K562 (cell line): ENCODE measurements at places on chromosomes 16 and 17. TPM values are rescaled to one million over a fixed set of nuclear protein-coding genes. Genes with fewer than 3 reads are reported as not detected.
A peak's percentile ranks its signal among the peaks of the same experiment; 100 is the strongest.

DNA sequence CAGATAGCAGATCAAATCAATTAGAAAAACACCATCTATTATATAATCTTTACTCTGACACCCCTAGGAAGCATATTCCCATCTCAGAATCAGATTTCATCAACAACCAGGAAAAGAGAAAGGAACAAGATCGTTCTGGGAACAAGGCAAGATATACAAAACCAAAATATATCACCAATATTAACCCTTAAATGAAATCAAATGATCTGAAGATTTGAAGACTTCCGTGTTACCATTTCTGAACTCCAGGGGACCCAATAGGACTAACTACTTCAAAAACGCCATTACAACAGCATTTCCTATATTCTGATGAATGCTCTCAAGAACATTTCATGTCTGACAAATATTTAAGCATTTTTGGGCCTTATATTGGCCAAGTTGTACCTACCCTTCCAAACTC is 624.2 kb upstream of the ZFHX3 start:
- H3K36me3 ChIP-seq = no peaks in the 10 kb centered on the region
- no peaks in the 10 kb centered on the region for H3K4me1 ChIP-seq
- H3K27ac ChIP-seq = no peak overlapping the region
- no peak overlapping the region for H3K4me3 ChIP-seq
- DNase-seq = no peak

- no peak overlapping the region for H3K27ac ChIP-seq
- DNase-seq = peak; percentile 21
- H3K4me1 ChIP-seq = no peaks in the 10 kb centered on the region
- no peak overlapping the region for H3K4me3 ChIP-seq
- no peaks in the 10 kb centered on the region for H3K36me3 ChIP-seq
These were observed 297.5 kb downstream of the CA10 start for GRCh38 chr17:51860954-51861561.

- H3K27ac ChIP-seq = peak overlapping the region; percentile 89
- no peaks in the 10 kb centered on the region for H3K27me3 ChIP-seq
- peaks cover 39% of the 10 kb centered on the region for H3K36me3 ChIP-seq
- peaks cover 21% of the 10 kb centered on the region for H3K4me1 ChIP-seq
These were observed 28.9 kb downstream of the CPSF4L start for GRCh38 chr17:73232587-73233373.

DNA sequence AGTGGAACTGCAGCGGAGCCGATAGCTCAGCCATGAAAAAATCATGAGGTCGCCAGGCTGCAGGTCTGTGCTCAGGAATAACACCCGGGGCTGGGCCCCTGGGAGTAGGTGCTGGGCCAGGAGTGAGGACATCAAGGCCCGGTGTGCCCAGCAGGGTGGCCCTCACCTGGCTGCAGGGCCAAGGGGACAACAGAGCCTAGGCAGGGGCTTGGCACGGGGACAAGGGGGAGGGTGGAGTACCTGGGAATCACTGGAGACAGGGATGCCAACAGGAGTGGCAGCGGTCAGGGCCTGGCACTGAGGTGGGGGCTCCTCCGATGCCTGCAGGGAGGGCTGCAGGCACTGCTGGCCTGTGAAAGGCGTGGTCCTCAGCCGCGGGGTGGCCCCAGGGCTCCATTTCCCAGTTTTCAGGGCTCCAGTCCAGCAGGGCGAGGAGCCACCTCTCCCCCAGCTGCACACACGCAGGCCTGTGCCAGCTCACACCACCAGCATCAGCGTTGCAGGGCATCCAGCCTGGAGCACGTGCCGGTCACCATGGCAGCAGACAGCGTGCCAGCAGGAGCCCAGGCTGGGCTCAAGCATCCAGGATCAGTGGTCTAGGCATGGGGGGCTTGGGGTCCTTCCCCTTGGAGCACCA is 4.7 kb upstream of the FSCN2 start:
- no peak overlapping the region for H3K4me3 ChIP-seq
- H3K27ac ChIP-seq = no peak overlapping the region
- H3K27me3 ChIP-seq = peaks cover 33% of the 10 kb centered on the region

- H3K27me3 ChIP-seq = peaks cover 23% of the 10 kb centered on the region
- no peaks in the 10 kb centered on the region for H3K4me1 ChIP-seq
- DNase-seq = no peak
- no peak overlapping the region for H3K27ac ChIP-seq
- H3K36me3 ChIP-seq = no peaks in the 10 kb centered on the region
These were observed 5.9 kb upstream of the CCL22 start for GRCh38 chr16:57352636-57353047.

- no peak for DNase-seq
- no peaks in the 10 kb centered on the region for H3K27me3 ChIP-seq
- no peak overlapping the region for H3K27ac ChIP-seq
- H3K36me3 ChIP-seq = no peaks in the 10 kb centered on the region
These were observed 2.5 kb downstream of the HS3ST2 start for GRCh38 chr16:22816475-22816874.

GRCh38 chr17:38536661-38537060 is 69.1 kb downstream of the SRCIN1 start:
- H3K36me3 ChIP-seq = no peaks in the 10 kb centered on the region
- H3K27ac ChIP-seq = no peak overlapping the region
- peaks cover 11% of the 10 kb centered on the region for H3K4me1 ChIP-seq
- no peak for DNase-seq
- no peak overlapping the region for H3K4me3 ChIP-seq

DNA sequence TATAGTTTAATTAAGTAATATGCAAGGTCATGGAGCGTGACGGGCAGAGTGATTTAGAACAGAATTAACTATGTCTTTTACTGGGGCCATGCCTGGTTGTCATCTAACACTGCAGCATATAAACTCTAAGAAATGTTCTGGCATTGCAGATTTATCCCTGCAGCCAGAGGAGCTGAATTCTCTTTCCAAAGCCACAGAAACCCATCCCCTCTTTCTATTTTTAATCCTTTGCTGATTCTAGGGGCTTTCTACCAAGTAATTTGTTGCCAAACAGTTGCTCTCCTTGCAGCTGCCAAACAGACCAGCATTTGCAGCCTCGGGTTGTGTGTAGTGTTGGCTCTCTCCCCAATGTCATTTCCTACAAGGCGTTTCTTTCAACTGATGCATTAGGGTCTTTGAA is 243.2 kb upstream of the MON1B start:
- no peaks in the 10 kb centered on the region for H3K4me1 ChIP-seq
- no peaks in the 10 kb centered on the region for H3K27me3 ChIP-seq
- no peak for DNase-seq

GRCh38 chr17:48510761-48511604 is 19.8 kb downstream of the HOXB1 start:
- H3K4me1 ChIP-seq = peaks cover 27% of the 10 kb centered on the region
- no peak overlapping the region for H3K4me3 ChIP-seq
- H3K27ac ChIP-seq = no peak overlapping the region
- H3K27me3 ChIP-seq = no peaks in the 10 kb centered on the region
- H3K36me3 ChIP-seq = no peaks in the 10 kb centered on the region

- DNase-seq = no peak
- H3K27ac ChIP-seq = no peak overlapping the region
- no peaks in the 10 kb centered on the region; the same call in 2 of the 3 replicates for H3K4me1 ChIP-seq
- no peaks in the 10 kb centered on the region for H3K27me3 ChIP-seq
- H3K4me3 ChIP-seq = no peak overlapping the region
- peaks cover 61% of the 10 kb centered on the region; the same call in 2 of the 3 replicates for H3K36me3 ChIP-seq
These were observed 8.6 kb downstream of the MED9 start for GRCh38 chr17:17485420-17485819.

DNA sequence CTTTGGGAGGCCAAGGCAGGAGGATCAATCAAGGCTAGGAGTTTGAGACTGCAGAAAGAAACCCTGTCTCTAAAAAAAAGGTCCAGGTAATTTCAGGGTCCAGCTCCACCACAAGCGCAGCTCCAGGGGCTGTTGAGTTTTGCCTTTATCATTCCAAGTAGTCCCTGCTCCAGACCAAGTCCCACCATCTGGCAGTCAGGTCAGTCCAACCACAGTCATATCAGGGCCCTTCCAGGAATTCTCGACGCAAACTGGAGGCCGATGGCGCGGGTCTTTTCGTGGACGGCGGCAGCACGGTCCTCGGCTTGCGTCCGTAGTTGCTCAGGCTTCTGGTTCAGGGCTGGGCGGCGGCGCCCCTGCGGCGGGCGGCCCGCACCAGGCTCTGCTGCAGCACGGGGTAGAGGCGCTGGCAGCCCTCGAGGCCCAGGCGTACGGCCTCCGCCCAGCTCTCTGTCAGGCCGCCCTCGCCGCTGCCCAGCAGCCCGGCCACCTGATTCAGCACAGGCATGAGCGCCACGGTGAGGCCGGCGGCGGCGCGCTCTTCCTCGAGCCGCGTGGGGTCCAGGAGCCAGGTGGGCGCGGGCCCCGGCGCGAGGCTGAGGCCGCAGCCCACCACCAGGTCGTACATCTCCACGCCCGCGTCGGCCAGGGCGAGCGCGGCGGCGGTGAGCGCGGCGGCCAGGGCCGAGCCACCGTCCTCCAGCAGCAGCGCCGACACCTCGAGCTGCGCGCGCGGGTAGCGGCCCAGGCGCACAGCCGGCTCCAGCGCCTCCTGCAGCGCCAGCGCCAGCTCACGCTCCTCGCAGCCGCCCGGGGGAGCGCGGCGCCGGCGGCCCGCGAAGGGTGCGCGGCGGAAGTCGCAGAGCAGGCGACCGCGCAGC is 752 bp downstream of the EXOSC6 start:
- DNase-seq = peak; percentile 73
- peak overlapping the region; percentile 85 for H3K4me3 ChIP-seq
- peak overlapping the region; percentile 93 for H3K27ac ChIP-seq
- peaks cover 20% of the 10 kb centered on the region for H3K4me1 ChIP-seq
- no peaks in the 10 kb centered on the region for H3K27me3 ChIP-seq
- H3K36me3 ChIP-seq = peaks cover 52% of the 10 kb centered on the region

GRCh38 chr16:63998-64913 is 8.2 kb downstream of the RHBDF1 start:
- H3K36me3 ChIP-seq = peaks cover under 1% of the 10 kb centered on the region; the same call in 2 of the 3 replicates
- no peak for DNase-seq
- peaks cover 56% of the 10 kb centered on the region for H3K4me1 ChIP-seq
- H3K27ac ChIP-seq = no peak overlapping the region
- no peak overlapping the region for H3K4me3 ChIP-seq

DNA sequence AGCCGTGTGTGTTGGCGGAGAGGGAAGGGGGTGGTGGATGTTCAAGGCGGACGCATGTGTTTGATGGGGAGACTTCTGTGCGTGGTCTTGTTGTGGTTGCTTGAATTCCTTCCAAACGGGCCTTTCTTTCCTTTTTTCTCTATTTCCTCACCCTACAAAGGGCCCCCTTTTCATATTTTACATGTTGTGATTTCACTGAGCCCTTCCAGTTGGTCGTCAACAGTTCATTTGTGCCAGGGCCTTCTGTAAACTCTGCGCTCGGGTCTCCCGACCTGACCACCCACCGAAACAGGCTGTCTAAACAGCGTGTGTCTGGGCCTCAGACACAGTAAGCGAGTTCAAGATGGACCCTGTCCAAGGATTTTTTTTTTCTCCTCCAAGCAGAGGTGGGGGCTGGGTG is 228.4 kb downstream of the IRF8 start:
- peaks cover 21% of the 10 kb centered on the region for H3K27me3 ChIP-seq
- no peaks in the 10 kb centered on the region for H3K36me3 ChIP-seq
- no peak overlapping the region for H3K27ac ChIP-seq
- no peak overlapping the region for H3K4me3 ChIP-seq
- no peaks in the 10 kb centered on the region for H3K4me1 ChIP-seq
- DNase-seq = no peak

GRCh38 chr16:85935391-85935973 is 36.5 kb downstream of the IRF8 start:
- peaks cover 91% of the 10 kb centered on the region for H3K27me3 ChIP-seq
- H3K4me3 ChIP-seq = no peak overlapping the region

DNA sequence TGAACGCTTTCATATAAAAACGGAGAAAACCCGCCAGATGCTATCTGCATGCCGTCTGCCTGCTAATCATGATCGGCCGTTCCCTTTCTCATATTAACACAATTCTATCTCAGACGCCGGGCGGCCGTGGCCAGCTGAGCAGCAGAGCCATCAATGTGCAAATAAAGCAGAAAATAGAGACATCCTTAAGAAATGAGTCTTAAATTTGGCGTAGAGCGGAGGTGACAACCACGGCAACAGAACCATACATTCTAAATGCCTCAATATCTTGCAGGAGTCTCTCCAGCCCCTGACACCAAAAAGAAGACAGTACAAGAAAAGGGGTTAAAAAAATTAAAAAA is 2.7 kb upstream of the IRX5 start:
- H3K27me3 ChIP-seq = no peaks in the 10 kb centered on the region
- H3K4me1 ChIP-seq = peaks cover 37% of the 10 kb centered on the region
- 0 out of 3 replicates have a peak, but pooled peaks cover 3% of the 10 kb centered on the region for H3K36me3 ChIP-seq
- H3K4me3 ChIP-seq = peak overlapping the region; percentile 80
- DNase-seq = peak; percentile 43
- H3K27ac ChIP-seq = peak overlapping the region; percentile 96

GRCh38 chr17:18182978-18183333 is 672 bp upstream of the ALKBH5 start:
- no peaks in the 10 kb centered on the region for H3K27me3 ChIP-seq
- H3K36me3 ChIP-seq = peaks cover 27% of the 10 kb centered on the region; the same call in 2 of the 3 replicates
- peaks cover 28% of the 10 kb centered on the region for H3K4me1 ChIP-seq

DNA sequence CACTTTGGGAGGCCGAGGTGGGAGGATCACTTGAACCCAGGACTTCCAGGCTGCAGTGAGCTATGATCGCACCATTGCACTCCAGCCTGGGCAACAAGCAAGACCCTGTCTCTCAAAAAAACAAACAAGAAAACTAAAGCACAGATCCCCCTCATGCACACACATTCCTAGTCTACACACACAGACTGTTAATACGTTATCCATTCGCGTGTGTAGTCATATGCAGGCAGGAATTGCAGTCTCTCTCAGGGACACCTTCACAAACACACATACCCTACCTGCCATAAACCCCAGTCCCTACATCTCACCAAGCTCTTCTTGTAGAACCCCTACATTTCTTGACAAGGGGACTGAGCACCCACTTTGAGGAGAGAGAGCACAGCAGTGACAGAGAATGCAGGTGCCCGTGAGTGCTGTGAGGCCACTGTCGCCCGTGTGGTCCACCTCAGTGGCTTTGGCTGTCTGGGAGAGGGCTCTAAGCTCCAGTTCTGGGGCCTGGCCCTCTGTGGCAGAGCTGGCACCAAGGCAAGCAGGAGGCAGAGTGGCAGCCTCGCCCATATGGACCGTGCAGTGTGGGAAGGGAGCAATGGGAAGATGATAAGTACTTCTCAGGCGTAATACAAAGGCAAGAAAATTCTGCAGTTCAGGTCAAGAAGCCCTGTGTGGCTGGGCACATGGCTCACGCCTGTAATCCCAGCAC is 59.0 kb upstream of the RPH3AL start:
- H3K27ac ChIP-seq = no peak overlapping the region
- no peak for DNase-seq
- peaks cover 20% of the 10 kb centered on the region for H3K4me1 ChIP-seq
- no peak overlapping the region for H3K4me3 ChIP-seq
- no peaks in the 10 kb centered on the region for H3K36me3 ChIP-seq

The KRT26 gene
- not detected in 2 replicates for polyA plus RNA-seq

The DNAAF8 gene
- polyA plus RNA-seq = 0.12 TPM in 1 of 2 replicates, not detected in the other

The RHOT1 gene
- 32.2 and 41.2 TPM in 2 replicates for polyA plus RNA-seq

The IGSF6 gene
- polyA plus RNA-seq = not detected in 2 replicates

The OR3A2 gene
- not detected in 2 replicates for polyA plus RNA-seq

The P2RX5 gene
- polyA plus RNA-seq = 0.49 and 1.2 TPM in 2 replicates

The C17orf67 gene
- polyA plus RNA-seq = 0.42 and 0.74 TPM in 2 replicates
